ENCODE measurements at places on chromosomes 7 and 10. TPM values are rescaled to one million over a fixed set of nuclear protein-coding genes. Genes with fewer than 3 reads are reported as not detected.

GRCh38 chr7:130957137-130957513, 223.1 kb upstream of the KLF14 start:
- no peak for DNase-seq

DNA sequence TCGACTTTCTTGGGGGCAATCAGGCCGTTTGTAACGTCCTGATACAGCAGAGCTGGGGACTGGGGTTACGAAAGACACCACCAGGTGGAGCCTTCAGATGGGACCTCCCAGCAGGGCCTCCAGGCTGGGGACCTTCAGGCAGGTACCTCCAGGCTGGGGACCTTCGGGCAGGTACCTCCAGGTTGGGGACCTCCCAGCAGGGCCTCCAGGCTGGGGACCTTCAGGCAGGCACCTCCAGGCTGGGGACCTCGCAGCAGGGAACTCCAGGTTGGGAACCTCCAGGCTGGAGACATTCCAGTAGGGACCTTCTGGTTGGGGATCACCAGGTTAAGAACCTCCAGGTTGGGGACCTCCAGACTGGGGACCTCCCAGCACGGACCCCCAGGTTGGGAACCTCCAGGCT, 23.5 kb upstream of the GPR146 start:
- DNase-seq = no peak

GRCh38 chr10:104333032-104333727, 5.1 kb downstream of the ITPRIP start:
- peak; percentile 2 for DNase-seq

GRCh38 chr10:91598211-91598977, 34.5 kb downstream of the PPP1R3C start:
- no peak for DNase-seq

DNA sequence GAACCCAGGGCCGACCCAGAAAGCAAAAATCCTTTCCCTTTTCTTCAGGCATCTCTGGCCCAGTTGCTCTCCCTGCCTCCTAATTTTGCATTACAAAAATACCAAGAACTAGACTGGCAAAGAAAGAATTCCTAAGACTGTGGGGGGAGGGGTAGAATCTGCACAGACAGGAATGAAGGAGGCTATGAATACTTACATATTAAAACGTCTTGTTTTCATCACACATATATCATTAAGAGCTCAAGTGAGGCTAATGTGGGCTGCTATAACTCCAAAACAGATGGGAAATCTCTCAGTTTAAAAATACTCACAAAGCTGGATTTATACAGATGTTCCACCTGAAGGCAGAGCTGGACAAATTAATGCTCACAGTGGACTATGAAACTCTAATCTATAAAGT, 29.2 kb upstream of the MKX start:
- no peak for DNase-seq

GRCh38 chr7:151242159-151243044, 6.1 kb downstream of the SMARCD3 start:
- DNase-seq = no peak

GRCh38 chr7:138170959-138171703, 94.9 kb downstream of the AKR1D1 start:
- DNase-seq = no peak

GRCh38 chr10:5812283-5813090, 747 bp downstream of the GDI2 start:
- DNase-seq = no peak

DNA sequence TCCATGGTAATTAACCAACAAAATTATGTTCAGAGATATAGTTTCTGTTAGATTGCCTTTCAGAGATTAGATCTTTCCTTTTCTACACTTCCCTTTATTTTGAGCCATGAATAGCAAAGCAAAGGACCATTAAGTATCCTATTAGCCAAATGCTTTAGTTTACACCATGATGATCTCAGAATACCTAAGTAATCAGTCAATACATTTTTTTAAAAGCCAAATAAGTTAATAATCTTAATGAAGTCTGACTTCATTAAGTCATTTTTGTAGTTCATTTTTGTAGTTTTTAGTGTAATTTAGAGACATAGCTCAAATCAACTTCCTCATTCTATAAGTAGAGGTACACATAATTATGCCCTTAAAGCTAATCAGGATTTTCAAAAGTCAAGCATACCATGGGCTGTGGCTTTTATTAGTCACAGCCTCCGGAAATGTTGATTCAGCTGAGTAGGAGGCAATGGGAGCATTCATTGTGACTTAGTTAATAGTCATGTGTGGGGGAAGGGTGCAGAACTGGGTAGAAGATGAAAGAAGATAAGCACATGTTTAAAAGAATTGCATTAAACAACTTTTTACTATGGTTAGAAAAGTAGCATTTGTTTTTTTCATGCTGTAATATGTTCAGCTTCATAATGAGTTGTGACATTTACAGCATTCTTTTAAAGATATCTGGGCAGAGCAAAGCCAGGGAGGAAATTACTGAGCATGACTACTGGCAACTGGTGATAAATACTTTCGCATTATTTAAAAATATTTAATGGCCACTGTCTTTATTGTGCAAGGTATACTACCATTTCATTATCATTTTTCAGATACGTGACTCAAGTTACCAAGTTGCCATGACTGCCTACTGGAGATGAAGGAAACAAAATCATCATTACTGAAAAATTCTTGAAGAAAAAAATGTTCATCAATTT, 57.3 kb upstream of the CCDC71L start:
- DNase-seq = peak; percentile 33

- no peak for DNase-seq
These were observed 71.8 kb upstream of the PRKG1 start for GRCh38 chr10:51002469-51002868.

- no peak for DNase-seq
These were observed 585.0 kb downstream of the KCNMA1 start for GRCh38 chr10:77052593-77052992.

DNA sequence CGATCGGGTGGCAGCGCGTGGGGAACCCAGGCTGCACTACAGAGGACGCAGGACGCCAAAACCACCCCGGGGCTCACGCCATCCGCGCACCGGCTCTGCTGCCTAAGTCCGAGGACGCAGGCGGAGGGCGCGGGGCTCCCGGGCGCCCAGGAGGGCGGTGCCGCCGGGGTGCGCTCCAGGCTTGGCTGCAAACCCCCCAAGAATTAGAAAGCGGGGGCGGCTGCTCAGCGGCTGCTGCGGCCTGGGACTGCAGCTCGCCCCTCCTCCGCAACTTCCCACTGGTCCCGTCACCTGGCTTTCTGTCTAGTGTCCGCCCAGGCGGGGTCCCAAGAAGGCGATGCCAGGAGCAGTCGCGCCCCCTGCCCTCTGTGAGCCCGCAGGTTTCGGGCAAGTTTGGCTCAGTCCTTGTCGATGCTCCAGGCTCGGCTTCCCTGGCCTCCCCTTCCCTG, 1.7 kb upstream of the POU6F2 start:
- no peak for DNase-seq

- no peak for DNase-seq
These were observed 899 bp downstream of the PUS7 start for GRCh38 chr7:105521027-105521716.

- no peak for DNase-seq
These were observed 58.2 kb upstream of the DNAAF5 start for GRCh38 chr7:668139-668931.

GRCh38 chr7:69193061-69193460, 405.2 kb upstream of the AUTS2 start:
- no peak for DNase-seq

DNA sequence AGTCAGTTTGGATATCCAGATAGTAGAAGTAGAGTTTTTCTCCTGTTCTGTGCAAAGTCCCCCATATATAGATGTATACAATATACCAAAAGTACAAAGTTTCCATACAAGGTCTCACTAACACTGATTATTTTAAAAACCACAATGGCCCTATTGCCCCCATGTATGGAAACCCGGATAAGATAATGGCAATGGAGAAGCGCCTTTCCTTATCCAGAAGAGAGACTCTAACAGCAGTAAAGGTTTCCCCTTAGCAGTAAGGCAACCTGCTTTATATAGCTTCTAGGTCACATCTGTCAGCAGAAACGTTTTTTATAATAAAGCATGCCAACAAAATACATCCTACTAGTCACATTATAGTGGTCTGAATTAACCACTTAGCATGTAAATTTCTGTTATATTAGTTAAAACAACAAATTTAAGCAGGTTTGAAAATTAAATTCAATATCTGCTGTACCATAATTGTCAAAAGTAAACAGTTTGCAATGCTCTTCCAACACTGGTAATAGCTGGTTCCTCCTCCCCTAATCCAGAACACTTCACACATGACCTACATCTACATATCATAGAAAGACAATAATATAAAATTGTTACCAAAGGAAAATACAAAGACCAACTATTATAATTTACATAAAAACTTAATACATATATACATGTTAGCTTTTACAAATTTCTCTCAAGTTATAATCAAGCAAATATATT, 22.4 kb downstream of the USP6NL start:
- no peak for DNase-seq

DNA sequence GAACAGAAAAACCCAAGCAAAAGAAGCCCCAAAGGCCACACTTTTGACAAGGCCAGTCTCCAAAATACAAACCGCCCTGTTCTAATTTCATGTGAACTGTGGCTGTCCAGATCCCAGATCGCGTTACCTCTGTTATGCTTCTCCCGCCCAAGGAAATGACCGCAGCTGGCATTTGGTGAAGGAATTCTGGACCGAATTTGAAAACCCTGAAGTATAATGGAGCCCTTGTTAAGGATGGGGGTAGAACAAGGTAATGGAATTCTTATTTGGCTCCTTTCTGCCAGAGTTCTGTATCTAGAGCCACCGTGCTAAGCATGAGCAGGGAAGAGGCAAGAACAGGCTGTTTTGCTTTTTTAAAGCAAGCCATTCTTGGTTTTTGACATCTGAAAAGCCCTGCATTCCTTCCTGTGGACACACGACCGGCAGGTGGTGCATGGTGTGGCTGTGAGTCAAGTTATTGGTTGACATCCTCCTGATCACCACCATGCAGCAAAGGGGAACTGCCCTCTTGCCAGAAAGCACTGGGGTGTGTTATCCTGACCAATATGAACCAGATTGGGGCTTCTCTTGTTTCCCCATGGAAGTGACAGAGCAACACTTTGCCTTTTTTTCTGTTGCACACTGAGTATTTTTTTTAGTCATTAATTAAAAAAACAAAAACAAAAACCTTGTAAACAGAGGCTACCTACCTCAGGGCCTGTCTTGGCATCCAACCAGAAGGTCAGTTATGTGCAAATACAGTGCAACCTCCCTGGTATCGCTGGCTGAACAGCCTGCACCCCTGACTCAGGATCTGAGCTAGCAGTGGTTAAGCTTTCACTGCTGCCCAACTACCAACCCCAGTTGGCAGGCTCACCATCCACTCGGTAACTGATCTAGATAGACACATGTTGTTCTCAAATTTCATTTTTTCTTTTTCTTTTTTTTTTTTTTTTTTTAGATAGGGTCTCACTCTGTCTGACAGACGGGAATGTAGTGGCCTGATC, 14.2 kb downstream of the UCMA start:
- DNase-seq = no peak

DNA sequence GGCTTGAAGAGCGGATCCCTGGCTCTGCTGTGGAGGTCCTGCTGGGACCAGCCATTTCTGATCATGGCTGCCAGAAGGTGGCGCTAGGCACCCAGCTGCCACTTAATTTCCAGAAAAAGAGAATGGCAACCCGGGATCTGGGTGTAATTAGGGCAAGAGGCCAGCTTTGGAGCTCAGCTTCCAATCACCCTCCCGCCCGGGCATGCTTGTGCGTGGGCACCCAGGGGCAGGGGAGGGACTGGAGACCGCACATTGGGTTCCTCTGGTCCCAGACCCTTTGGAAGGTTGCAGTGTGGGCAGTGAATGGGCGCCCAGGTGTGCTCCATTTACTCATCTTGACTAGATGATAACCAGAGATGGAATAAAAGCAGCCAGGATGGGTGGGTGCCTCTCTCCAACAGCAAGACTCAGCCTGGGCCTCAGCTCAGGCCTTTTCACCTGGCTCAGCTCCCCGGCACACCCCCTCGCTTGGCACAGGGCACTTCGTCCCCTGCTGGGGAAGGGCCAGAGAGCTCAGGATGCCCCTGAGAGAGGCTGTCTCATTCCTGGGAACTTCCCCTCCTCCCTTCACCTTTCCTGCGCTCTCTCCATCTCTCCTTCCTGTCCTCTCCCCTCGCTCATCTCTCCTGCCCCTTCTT, 14.7 kb downstream of the FAM241B start:
- DNase-seq = no peak

GRCh38 chr7:37312608-37313007, 136.1 kb downstream of the ELMO1 start:
- DNase-seq = no peak

DNA sequence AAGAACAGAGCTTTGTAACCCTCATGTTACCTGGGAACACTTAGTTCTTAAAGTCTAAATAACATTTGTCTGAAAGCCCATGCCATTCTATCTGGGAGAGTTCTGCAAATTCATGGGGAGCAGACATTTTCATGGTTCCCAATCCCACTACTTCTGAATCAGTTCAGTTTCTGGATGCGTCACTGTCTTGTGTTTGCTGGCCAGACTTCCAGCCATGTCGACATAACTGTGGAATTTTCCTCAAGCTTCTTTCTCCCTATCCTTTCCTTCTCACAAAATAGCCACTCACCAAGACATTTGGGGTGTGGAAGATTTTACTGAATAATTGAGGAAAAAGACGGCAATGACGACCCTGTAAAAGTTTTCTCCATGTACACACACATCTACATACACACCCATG, 272.5 kb downstream of the NEBL start:
- DNase-seq = no peak

GRCh38 chr10:72875250-72876055, 18.1 kb upstream of the OIT3 start:
- DNase-seq = no peak

DNA sequence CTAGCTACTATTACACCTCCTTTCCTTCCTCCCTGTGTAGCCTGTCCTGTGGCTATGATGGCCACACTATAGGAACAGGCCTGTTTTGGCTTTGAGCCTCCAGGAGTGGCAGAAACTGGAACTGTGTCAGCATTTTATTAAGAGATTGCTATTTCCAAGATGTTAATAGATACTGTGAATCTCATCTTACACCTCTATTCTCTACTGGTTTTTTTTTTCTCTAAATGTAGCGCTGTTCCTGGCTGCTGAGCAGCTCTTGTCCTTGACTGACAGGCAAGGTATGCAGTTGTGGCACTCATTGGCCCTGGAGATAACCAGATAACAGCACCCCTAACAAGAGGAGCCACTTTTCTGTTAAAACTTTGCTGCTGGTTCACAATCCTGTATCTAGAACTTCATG, 119.5 kb downstream of the EXOC4 start:
- no peak for DNase-seq

GRCh38 chr7:70343519-70343918, 745.2 kb downstream of the AUTS2 start:
- no peak for DNase-seq

GRCh38 chr10:63522277-63522687, 1.1 kb downstream of the REEP3 start:
- DNase-seq = no peak

AGR2 gene
- total RNA-seq = not detected

IRF5 gene
- total RNA-seq = 18.1 TPM

ANXA8L1 gene
- 2.4 TPM for total RNA-seq

ENO4 gene
- not detected for total RNA-seq

ETV1 gene
- total RNA-seq = 1.3 TPM

C7orf33 gene
- total RNA-seq = not detected

LRRC18 gene
- total RNA-seq = not detected

IFIT1 gene
- total RNA-seq = 9.5 TPM

HGF gene
- total RNA-seq = 16.6 TPM

PON1 gene
- total RNA-seq = 2.0 TPM

Measured in omental fat pad (tissue), 4 donors.